ENCODE measurements at places on chromosomes 16 and 17. TPM values are rescaled to one million over a fixed set of nuclear protein-coding genes. Genes with fewer than 3 reads are reported as not detected.

THAP11 gene
- 43.9 TPM for total RNA-seq

ADGRG1 gene
- 33.0 TPM for total RNA-seq

HSD17B1 gene
- total RNA-seq, result 0.49 TPM

CCDC40 gene
- 3.2 TPM for total RNA-seq

CD300A gene
- total RNA-seq, result not detected

All from bladder microvascular endothelial cell (primary cell).